Left cardiac atrium (tissue), 4 donors: ENCODE measurements at places on chromosomes 5 and 9. TPM values are rescaled to one million over a fixed set of nuclear protein-coding genes. Genes with fewer than 3 reads are reported as not detected.

The PIP5KL1 gene
- total RNA-seq, result 0.50 TPM

The NEUROG1 gene
- total RNA-seq, result not detected

The OR13J1 gene
- not detected for total RNA-seq

The C9orf50 gene
- total RNA-seq, result not detected

The EPB41L4A gene
- total RNA-seq, result 28.5 TPM

The SAXO1 gene
- total RNA-seq, result not detected

The CRB2 gene
- total RNA-seq, result 1.3 TPM

The SLC46A2 gene
- total RNA-seq, result not detected

The MYMK gene
- total RNA-seq, result not detected

The GLDC gene
- total RNA-seq, result 0.21 TPM

The IL9 gene
- not detected for total RNA-seq

The LYRM7 gene
- total RNA-seq, result 16.8 TPM

The PCDHGC3 gene
- total RNA-seq, result 39.1 TPM

The KIF20A gene
- 1.1 TPM for total RNA-seq

The OSTF1 gene
- 32.7 TPM for total RNA-seq

The FLT4 gene
- 8.2 TPM for total RNA-seq

The ARL14EPL gene
- not detected for total RNA-seq

The USP20 gene
- total RNA-seq, result 13.9 TPM

The SPATA31D4 gene
- not detected for total RNA-seq

The GIN1 gene
- 11.4 TPM for total RNA-seq

The AGXT2 gene
- total RNA-seq, result not detected

The CD74 gene
- 255 TPM for total RNA-seq

The AK6 gene
- total RNA-seq, result 34.4 TPM

The KCNN2 gene
- 17.0 TPM for total RNA-seq

The GMCL2 gene
- total RNA-seq, result not detected

The PCDHGA1 gene
- 1.4 TPM for total RNA-seq

The PALM2AKAP2 gene
- total RNA-seq, result 97.6 TPM

The CDC25C gene
- total RNA-seq, result 0.21 TPM

The PCDHA2 gene
- not detected for total RNA-seq

The SCAMP1 gene
- total RNA-seq, result 38.0 TPM

The CTNNAL1 gene
- total RNA-seq, result 87.0 TPM

The PTCH1 gene
- 5.9 TPM for total RNA-seq

The CCNO gene
- total RNA-seq, result not detected

The ITGA2 gene
- 0.88 TPM for total RNA-seq

The PLGRKT gene
- total RNA-seq, result 37.1 TPM

The FAM221B gene
- total RNA-seq, result not detected

The SCGB3A2 gene
- not detected for total RNA-seq

The SH3RF2 gene
- 179 TPM for total RNA-seq

The LCN1 gene
- total RNA-seq, result not detected

The LHX2 gene
- not detected for total RNA-seq

The TTC1 gene
- 54.7 TPM for total RNA-seq

The COL23A1 gene
- 5.5 TPM for total RNA-seq

The PCA3 gene
- total RNA-seq, result not detected

The CCNG1 gene
- 89.2 TPM for total RNA-seq

The ORM2 gene
- 1.6 TPM for total RNA-seq

The PHF24 gene
- total RNA-seq, result 0.32 TPM

The SV2C gene
- total RNA-seq, result 0.06 TPM

The FCHO2 gene
- total RNA-seq, result 25.6 TPM

The FAM153A gene
- 5.2 TPM for total RNA-seq

The SPAAR gene
- total RNA-seq, result 7.6 TPM

The CDX1 gene
- total RNA-seq, result not detected

The SCGB3A1 gene
- not detected for total RNA-seq

The PCDH12 gene
- 10.0 TPM for total RNA-seq
